Sigmoid colon (tissue), 7 donors: ENCODE measurements at places on chromosomes 12 and 14. TPM values are rescaled to one million over a fixed set of nuclear protein-coding genes. Genes with fewer than 3 reads are reported as not detected.

GRCh38 chr12:7966563-7966962 lies 30.6 kb upstream of the SLC2A3 start:
- H3K36me3 ChIP-seq = no peaks in the 10 kb centered on the region
- H3K27ac ChIP-seq = no peak overlapping the region

Gene KCNJ8
- 20.3 TPM for total RNA-seq

GRCh38 chr12:117360551-117361346 lies 677 bp downstream of the NOS1 start:
- H3K27ac ChIP-seq = no peak overlapping the region
- H3K36me3 ChIP-seq = no peaks in the 10 kb centered on the region
- H3K4me1 ChIP-seq = no peaks in the 10 kb centered on the region
- peaks cover 42% of the 10 kb centered on the region for H3K27me3 ChIP-seq
- no peak overlapping the region for H3K4me3 ChIP-seq

Gene DIO2
- 1.8 TPM for total RNA-seq

Gene AMN1
- total RNA-seq = 11.8 TPM

Gene CCDC38
- total RNA-seq = not detected

DNA sequence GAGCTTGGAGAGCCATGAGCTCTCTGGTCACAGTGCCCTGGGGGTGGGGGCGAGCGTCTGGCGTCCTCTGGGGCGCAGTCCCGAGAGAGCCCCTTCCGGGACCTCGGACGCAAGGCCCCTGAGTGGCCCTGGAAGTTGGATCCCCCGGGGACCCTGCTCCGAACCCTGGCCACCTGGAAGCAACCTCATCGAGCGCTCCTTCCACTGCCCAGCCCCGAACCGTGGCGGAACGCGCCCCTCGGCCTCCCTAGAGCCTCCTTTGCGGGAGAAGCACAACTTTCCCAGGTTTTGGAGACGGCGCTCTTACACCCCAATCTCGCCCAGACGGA lies 1.2 kb downstream of the NOS1 start:
- H3K27ac ChIP-seq = no peak overlapping the region
- H3K4me1 ChIP-seq = no peaks in the 10 kb centered on the region
- peaks cover 88% of the 10 kb centered on the region for H3K27me3 ChIP-seq
- no peaks in the 10 kb centered on the region for H3K36me3 ChIP-seq
- no peak overlapping the region for H3K4me3 ChIP-seq

- H3K4me3 ChIP-seq = no peak overlapping the region
- H3K27me3 ChIP-seq = no peaks in the 10 kb centered on the region
- no peak overlapping the region for H3K27ac ChIP-seq
- DNase-seq = no peak
- no peaks in the 10 kb centered on the region for H3K36me3 ChIP-seq
These were observed 39.0 kb upstream of the HIF1A start for GRCh38 chr14:61656341-61656740.

Gene C14orf180
- 5.0 TPM for total RNA-seq

Gene PIWIL1
- not detected for total RNA-seq

Gene MAP3K9
- total RNA-seq = 0.55 TPM

DNA sequence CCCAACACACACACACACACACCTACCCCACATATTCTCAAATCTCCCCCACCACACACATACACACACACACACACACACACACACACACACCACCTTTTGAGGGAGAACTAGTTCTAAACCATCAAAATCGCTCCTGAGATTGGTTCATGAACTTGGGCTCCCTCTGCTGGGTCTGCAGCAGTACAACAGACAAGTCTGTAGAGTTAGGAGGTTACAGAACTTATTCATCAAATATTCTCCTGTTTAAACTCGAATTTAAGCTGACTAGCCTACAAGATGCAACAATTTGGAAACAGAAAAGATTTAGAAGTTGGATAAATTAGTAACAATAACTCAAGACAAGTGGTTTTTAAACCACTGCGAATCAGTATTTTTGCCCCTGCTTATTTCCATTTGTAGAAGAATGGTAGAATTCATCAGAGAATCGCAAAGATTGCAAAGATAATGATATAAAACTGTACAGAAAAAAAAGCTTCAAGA lies 136.4 kb upstream of the USP15 start:
- H3K27ac ChIP-seq = no peak overlapping the region
- no peaks in the 10 kb centered on the region for H3K27me3 ChIP-seq
- no peaks in the 10 kb centered on the region for H3K4me1 ChIP-seq

Gene REM2
- 0.71 TPM for total RNA-seq

DNA sequence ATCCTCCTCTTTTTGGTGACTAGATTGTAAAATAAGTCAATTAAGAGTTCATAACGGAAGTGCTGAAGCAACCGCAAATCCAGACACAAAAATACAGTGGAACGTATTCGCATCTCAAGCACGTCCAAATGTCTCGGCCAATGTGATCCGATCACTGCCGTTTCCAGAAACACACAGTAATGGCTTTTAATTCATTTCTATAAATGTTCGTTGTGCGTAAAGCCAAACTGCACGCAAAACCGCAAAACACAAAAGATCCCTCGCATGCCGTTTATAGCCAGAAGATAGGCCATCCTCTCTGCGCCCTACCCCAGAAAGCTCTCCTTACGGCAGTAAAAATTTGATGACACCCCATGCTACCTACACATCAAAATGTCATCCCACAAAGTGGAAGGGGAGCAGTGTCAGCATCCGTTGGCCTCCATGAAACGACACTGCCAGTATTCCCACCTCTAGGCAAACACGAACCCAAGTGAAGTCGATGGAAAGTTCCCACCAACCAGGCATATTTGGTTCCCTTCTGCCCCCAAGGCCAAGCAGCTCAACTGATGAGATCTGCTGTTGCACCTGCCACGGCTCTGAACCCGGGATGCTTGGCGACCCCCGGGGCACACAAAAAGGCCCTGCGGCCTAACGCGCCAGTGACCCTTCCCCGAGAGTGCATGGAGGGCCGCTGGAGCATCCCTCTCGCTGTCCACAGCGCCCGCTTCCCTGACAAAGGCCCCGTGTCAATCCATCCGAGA lies 1.4 kb downstream of the HECTD4 start:
- H3K36me3 ChIP-seq = no peaks in the 10 kb centered on the region
- peak overlapping the region; percentile 84 for H3K4me3 ChIP-seq
- H3K27ac ChIP-seq = no peak overlapping the region
- DNase-seq = no peak

- no peaks in the 10 kb centered on the region for H3K27me3 ChIP-seq
- no peaks in the 10 kb centered on the region for H3K36me3 ChIP-seq
- no peak overlapping the region for H3K4me3 ChIP-seq
- H3K4me1 ChIP-seq = no peaks in the 10 kb centered on the region
- H3K27ac ChIP-seq = no peak overlapping the region
These were observed 446.8 kb upstream of the SOX5 start for GRCh38 chr12:24396224-24396623.

GRCh38 chr12:1622406-1622805 lies 6.6 kb upstream of the WNT5B start:
- DNase-seq = no peak
- H3K4me1 ChIP-seq = peaks cover 5% of the 10 kb centered on the region
- H3K27ac ChIP-seq = no peak overlapping the region
- H3K4me3 ChIP-seq = no peak overlapping the region
- no peaks in the 10 kb centered on the region for H3K36me3 ChIP-seq

Gene CHGA
- 0.99 TPM for total RNA-seq

Gene TRIM9
- 21.0 TPM for total RNA-seq

DNA sequence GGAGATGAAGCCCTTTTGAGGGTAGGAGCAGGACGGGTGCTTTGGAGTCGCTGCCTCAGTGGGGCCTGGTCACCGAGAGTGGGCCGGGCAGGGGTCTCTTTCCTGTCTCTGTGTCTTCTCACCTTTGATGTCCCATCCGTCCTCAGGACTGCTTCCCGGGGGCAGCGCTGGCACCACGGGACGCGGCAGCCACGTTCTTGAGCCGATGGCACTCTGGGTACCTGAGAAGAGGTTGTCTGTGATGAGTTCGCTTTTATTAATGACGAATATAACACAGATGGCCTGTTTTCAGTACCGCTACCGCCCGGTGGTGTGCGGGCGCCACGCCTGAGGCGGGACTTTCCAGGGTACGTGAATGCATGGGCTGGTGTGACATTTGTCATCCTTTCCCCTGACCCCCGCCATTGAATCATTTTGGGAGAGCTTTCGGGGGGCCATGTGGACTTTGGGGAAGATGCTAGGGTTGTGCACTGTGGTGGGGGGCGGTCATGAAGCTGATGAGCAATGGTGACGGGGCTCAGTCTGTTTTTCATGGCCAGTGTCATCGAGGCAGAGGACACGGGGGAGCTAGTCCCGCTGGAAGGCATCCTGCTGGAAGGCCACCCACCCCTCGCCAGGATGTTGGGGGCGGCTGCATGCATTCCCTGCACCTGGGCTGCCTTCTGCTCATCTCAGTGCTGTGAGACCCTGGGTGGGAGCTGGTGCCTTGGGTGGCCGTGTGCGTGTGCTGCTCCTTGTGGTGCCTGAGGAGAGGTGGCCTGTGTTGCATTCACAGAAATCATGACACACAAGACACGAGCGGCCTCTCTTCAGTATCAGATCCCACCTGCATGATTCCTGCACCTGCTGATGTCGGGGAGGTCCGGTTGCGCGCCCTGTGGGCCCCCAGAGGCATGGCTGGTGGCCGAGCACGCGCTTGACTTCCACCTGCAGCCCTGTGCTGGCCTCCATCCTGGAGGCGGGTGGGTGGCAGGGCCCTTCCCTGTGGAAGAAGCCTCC lies 162.5 kb upstream of the RTL1 start:
- peak; percentile 42 for DNase-seq
- no peaks in the 10 kb centered on the region for H3K4me1 ChIP-seq
- H3K4me3 ChIP-seq = no peak overlapping the region
- H3K36me3 ChIP-seq = no peaks in the 10 kb centered on the region
- H3K27ac ChIP-seq = no peak overlapping the region

GRCh38 chr14:88036422-88036821 lies 31.5 kb downstream of the GPR65 start:
- H3K27me3 ChIP-seq = no peaks in the 10 kb centered on the region
- H3K4me3 ChIP-seq = no peak overlapping the region
- DNase-seq = no peak
- H3K4me1 ChIP-seq = no peaks in the 10 kb centered on the region
- H3K36me3 ChIP-seq = no peaks in the 10 kb centered on the region

DNA sequence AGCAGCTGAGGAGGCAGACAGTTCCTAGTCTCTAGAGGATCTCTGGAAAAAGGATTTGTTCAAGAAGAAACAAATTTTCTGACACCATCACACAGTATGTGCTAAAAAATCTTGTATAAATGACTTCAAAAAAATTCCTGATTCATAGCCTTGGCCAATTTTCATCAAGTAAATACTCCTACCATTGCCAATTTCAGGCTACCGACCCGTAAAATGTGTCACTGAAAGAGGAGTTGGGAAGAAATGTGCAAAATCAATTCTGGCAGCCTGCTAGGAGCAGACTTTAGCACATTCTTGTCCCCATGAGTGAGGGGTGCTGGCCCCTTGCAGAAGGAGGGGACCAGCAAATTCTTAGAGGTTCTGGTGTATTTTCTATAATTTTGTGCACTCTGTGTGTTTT lies 109.4 kb downstream of the TMEM30B start:
- no peaks in the 10 kb centered on the region for H3K4me1 ChIP-seq
- no peak for DNase-seq
- no peak overlapping the region for H3K4me3 ChIP-seq
- H3K27me3 ChIP-seq = no peaks in the 10 kb centered on the region
